Stimulated activated CD4-positive, alpha-beta T cell treated with anti-CD3 and anti-CD28 coated beads, Interleukin-2, amount 100 ng/mL, for 24 hours (primary cell): ENCODE measurements at places on chromosomes 3 and 15.

DNA sequence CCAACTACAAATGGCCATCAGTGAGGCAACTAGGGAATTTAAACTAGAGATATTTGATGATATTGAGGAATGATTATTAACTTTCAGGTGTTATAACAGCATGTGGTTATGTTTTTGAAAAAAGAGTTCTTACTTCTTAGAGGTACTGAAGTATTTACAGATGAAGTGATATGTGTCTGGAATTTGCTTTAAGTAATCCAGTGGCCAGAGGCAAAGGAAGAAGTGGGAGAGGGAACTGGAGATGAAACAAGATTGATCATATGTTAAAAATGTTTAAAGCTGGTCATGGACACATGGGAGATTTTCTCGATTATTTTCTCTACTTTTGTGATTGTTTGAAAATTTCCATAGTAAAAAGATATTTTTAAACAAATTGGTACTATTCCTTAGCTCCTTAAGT, 53.3 kb upstream of the SLCO2A1 start:
- no peak for DNase-seq

DNA sequence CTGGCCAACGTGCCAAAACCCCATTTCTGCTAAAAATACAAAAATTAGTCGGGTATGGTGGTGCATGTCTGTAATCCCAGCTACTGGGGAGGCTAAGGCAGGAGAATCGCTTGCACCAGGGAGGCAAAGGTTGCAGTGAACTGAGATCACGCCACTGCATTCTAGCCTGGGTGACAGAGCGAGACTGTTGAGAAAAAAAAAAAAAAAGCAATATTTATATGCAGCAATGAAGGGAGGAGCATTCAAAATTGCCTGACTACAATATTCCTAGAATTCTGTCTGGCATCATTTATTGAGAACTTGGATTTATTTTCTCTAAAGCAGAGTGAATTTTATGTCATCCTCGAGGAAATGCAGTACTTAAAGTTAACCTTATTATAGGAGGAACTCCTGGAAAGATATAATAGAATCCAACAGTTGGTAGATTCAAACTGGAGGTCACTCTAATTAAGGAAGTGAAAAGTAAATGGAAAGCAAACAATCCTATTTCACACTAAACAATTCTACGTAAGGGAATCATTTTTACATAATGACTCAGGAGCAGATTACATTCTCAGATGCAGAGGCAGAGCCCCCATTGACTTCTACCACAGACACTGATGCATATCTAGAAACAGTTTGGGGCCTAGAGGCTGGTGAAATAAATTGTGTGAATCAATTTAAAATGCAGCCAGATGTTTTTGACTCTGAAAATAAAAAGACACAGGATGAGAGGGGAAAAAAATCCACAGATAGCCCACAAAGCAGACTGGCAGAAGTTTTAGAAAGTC, 82.1 kb upstream of the FHIT start:
- no peak for DNase-seq

GRCh38 chr3:171770689-171771620, 39.3 kb downstream of the PLD1 start:
- DNase-seq: no peak

- DNase-seq: no peak
These were observed 22.2 kb downstream of the UACA start for GRCh38 chr15:70741107-70741531.

DNA sequence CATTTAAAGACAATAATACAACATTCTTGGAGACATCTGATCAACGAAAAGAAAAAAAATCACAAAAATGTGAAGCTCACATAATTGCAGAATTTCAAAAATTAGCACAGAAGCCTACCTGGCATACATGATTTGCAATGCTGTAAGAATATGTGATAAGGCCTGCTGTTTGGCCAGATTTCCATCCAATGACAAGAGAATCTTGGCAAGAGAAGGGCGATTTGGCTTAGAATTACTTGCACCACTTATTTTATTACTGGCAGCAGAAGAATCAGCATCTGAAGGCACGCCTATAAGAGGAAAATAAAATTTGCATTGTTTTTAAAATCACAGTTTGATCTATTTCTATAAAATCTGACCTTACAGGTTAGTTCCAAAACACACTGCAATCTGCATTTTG, 70.3 kb upstream of the OCA2 start:
- DNase-seq: no peak

DNA sequence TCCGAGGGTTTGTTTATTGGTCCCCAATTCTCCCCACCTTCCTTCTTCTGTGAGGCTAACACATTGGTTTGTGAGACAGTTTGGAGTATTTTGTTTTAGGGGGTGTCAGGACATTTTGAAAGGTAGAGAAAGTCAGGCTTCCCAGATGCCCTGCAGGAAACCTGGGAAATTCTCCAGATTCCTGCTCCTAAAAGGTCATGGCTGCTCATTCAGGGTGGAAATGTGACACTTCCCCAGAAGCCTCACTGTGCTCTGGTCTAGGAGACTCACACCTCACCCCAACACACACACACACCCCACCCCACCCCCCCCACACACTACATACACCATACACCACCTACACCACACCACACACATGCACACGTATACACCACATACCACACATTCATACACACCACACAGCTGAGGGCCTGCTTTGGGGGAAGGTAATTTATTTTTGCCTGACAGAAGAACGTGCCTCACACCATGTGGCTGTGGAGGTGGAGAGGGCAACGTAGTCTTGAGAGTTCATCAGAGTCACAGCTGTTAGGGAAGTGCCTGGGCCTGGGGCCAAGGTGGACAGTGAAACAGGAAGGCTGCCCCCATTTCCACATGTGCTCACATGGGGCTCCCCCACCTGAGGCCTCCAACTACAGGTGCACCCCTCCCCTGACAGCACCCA, 40.4 kb upstream of the LIMD1 start:
- no peak for DNase-seq
